ENCODE measurements at places on chromosomes 11 and 22.

DNA sequence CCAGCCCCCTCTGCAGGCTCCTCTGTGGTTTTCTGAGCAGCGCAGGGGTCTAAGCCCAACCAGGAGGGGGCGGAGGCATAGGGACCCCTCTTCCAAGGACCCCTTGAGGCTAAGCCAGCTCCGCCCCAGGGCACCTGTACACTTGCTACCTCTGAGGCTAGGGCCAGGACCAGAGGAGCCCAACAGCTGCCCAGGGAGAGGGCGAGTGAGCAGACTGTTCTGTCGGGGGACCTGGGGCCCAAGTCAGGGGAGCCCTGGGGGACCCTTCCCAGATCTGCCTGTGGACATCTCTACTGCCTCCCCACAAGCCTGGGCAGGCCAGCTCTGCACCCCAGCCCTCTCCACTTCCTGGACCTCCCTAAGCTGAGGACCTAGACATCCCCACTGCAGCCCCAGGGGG, 1.8 kb downstream of the B4GALNT4 start:
- DNase-seq: no peak

DNA sequence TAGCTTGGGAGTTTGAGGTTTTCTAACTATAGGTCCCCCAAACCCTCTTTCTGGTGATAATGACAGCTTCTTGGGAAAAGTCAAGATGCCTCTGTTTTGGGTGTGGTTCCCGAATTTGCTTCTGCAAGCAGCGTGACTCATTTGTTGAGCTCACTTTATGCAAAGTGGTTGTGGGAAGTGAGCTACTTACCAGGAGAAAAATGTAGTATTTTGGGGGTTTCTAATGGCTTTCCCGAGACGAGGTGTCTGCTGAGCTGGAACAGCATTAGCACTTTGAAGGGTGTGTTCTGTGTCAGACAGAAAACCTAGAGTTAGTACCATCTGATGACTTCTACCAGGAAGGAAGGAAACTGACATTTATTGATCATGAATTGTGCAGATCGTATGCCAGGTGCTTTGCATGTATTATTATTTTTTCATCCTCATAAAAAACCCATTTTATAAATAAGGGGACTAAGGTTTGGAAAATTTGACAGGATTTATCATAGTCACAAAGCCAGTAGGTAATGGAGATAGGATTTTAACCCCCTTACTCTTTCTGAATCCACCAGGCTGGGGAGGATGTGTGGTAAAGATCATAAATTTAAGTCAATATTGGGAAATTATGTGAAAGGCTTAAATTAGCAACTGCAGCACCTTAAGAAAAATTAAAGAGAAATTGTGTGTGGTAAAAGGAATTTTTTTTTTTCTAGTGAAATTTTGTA, 108.8 kb upstream of the CD44 start:
- no peak for DNase-seq

- DNase-seq: no peak
These were observed 30.3 kb downstream of the TNKS1BP1 start for GRCh38 chr11:57294225-57295131.

DNA sequence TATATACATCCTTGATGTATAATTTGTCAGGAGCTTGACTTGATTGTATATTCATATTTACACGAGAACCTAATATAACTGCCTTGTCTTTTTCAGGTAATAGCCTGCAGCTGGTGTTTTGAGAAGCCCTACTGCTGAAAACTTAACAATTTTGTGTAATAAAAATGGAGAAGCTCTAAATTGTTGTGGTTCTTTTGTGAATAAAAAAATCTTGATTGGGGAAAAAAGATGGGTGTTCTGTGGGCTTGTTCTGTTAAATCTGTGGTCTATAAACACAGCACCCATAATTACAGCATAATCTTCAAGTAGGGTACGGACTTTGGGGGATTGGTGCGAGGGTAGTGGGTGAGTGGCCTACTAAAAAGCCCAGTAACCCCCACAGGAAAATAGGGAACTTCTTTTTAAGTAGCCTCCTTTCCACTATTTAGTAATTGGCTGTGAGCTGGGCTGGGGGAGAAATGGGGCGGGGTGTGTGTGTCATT, 7.5 kb downstream of the MALAT1 start:
- no peak for DNase-seq

- no peak for DNase-seq
These were observed 151.6 kb downstream of the FAT3 start for GRCh38 chr11:92376146-92376599.

- no peak for DNase-seq
These were observed 47.3 kb upstream of the TMEM45B start for GRCh38 chr11:129768356-129768755.

DNA sequence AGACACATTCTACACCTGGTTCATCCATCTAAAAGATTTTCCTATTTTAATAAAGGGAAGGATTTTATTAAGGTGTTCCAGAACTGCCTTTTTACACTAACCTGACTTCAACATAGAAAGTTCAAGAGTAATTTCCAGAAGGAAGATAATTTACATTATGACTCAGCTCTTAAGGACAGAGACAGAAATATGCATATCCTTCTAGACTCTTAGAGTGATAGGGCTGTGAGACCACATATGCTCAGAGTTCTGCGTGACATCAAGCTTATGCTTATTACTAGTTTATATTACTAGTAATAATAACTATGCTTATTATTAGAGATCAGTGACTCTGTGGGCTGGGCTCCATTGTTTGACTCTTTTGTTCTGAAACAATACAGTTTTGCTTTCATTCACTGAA, 4.6 kb downstream of the PDGFD start:
- DNase-seq: no peak

DNA sequence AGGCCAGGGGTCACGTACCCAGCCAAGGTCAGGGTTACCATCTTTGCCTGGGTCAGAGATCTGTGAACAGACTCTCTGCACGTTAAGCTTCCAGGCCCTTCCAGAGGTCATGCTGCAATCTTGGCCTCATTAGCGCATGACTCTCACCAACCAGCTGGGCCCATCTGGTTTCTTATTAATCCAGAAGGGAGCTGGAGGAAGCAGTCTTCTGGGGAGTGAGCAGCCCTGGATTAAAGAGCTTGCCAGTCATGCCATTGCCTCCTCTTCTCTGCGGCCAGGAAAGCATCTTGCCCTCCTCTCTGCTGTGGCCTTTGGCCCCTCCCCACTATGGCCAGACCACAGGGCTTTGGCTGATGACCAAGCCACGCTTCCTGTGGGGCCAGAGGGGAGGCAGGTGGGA, 57.4 kb downstream of the CHST1 start:
- DNase-seq: no peak

GRCh38 chr11:122179961-122180834, 64.2 kb upstream of the BLID start:
- DNase-seq: no peak

- no peak for DNase-seq
These were observed 12.1 kb upstream of the SIDT2 start for GRCh38 chr11:117166491-117166890.
